ENCODE measurements at places on chromosomes 7 and 10. TPM values are rescaled to one million over a fixed set of nuclear protein-coding genes. Genes with fewer than 3 reads are reported as not detected.

- H3K4me3 ChIP-seq, result peak overlapping the region; percentile 94
- no peaks in the 10 kb centered on the region for H3K36me3 ChIP-seq
- H3K4me1 ChIP-seq, result peaks cover 28% of the 10 kb centered on the region
- DNase-seq, result peak; percentile 71
- peak overlapping the region; percentile 92 for H3K27ac ChIP-seq
Measured at GRCh38 chr7:134458341-134458805, 527 bp downstream of the AKR1B1 start.

The ACADSB gene
- 28.1 TPM for polyA plus RNA-seq

- no peaks in the 10 kb centered on the region for H3K27me3 ChIP-seq
- H3K4me3 ChIP-seq, result peak within 1 kb of the TSS; percentile 95
Measured at GRCh38 chr10:96271016-96271815, at the start of gene BLNK. BLNK (minus strand) TSS chr10:96271569; CDS start chr10:96271398, 171 bp downstream.

GRCh38 chr10:119786117-119786769 lies 60.4 kb downstream of the INPP5F start:
- H3K27me3 ChIP-seq, result no peaks in the 10 kb centered on the region
- H3K36me3 ChIP-seq, result peaks cover 3% of the 10 kb centered on the region
- H3K27ac ChIP-seq, result peak overlapping the region; percentile 39
- no peak for DNase-seq
- peak overlapping the region; percentile 30 for H3K4me3 ChIP-seq

The MSRB2 gene
- 4.7 TPM for polyA plus RNA-seq

DNA sequence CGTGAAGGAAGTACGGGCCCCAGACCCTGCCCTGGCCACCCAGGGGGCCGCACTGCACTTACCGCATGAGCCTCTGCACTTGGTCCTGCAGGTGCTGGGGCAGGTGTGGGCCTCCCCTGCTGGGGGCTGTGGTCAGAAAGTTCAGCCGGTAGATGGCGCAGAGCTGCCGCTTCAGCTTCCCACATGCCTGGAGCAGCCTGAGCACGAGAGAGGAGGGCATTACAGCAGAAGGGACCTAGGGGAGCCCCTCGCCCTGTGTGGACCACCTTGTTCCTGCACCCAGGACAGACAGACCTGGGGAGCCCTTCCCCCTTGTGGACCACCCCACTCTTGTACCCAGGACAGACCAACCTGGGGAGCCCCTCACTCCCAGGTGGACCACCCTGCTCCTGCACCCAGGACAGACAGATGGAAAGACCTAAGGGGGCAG lies 8.7 kb upstream of the PYROXD2 start:
- H3K4me1 ChIP-seq, result no peaks in the 10 kb centered on the region
- no peak for DNase-seq
- no peaks in the 10 kb centered on the region for H3K27me3 ChIP-seq
- no peak overlapping the region for H3K27ac ChIP-seq

DNA sequence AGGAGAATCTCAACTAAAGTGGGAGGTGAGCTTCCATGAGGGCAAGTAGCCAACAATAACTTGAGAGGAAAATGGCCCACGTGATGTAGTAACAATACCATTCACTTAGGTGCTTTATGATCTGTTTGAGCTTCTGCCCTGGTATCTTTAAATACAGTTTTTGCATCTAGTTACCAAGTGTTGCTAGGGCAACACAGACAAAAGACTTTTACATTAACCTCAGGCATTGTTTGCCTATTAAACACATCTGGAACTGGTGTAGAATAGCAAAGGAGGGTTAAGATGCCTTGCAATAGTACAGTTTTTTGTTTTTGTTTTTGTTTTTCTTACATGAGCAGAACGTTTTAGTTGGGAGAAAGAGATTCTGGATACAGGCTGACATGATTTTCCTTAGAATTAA lies 97.7 kb upstream of the MTPN start:
- no peak overlapping the region for H3K27ac ChIP-seq
- H3K4me1 ChIP-seq, result no peaks in the 10 kb centered on the region

- H3K27ac ChIP-seq, result no peak overlapping the region
- H3K4me1 ChIP-seq, result no peaks in the 10 kb centered on the region
- H3K36me3 ChIP-seq, result no peaks in the 10 kb centered on the region
- no peak overlapping the region for H3K4me3 ChIP-seq
Measured at GRCh38 chr10:85655411-85655810, 711.2 kb downstream of the GRID1 start.

GRCh38 chr7:129308047-129308446 lies 83.2 kb downstream of the AHCYL2 start:
- H3K4me1 ChIP-seq, result peaks cover 10% of the 10 kb centered on the region
- no peak for DNase-seq
- H3K36me3 ChIP-seq, result peaks cover 39% of the 10 kb centered on the region
- no peaks in the 10 kb centered on the region for H3K27me3 ChIP-seq
- H3K27ac ChIP-seq, result no peak overlapping the region
- H3K4me3 ChIP-seq, result no peak overlapping the region

DNA sequence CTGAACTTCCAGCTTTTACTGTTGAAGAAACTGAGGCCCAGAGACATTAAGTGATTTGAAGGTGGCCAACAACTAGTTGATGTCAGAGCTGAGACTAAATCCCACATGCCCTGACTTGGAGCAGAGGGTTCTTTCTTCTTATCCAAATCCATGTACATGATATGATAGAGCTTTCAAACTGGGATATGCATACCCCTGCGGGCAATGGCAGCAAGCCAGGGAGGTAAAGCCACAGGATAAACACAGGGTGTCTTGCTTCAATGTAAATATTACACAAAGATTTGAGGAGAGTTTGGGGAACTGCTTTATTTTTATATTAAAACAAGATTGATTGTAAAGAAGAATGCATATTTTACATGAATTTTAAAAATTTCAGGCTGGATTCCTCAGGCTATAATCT lies 2.3 kb upstream of the LRRC72 start:
- H3K4me1 ChIP-seq, result no peaks in the 10 kb centered on the region
- H3K27ac ChIP-seq, result no peak overlapping the region
- H3K4me3 ChIP-seq, result no peak overlapping the region
- H3K27me3 ChIP-seq, result peaks cover 11% of the 10 kb centered on the region

DNA sequence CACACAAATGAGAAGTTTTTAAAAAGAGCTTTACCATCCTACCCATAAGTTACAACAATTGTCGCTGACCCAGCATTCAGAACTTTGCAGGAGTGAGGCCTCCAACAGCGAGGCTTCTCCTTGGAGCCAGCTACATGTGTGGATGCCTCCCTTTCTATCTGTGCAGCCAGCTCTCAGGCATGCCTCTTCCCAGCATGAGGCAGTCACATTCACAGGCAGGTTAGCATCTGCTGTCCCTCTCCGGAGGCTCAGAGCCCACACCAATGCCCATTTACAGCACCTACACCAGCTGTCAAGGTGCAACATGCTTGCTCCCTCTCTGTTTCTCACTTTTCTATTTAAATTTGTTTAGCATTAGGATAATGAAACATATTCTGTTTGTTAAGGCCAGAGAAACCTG lies 278.7 kb upstream of the PODXL start:
- H3K27ac ChIP-seq, result no peak overlapping the region
- H3K36me3 ChIP-seq, result no peaks in the 10 kb centered on the region
- H3K27me3 ChIP-seq, result peaks cover 10% of the 10 kb centered on the region
- no peak for DNase-seq

All from naive B cell (primary cell).